Stomach (tissue), 19 donors: ENCODE measurements at places on chromosomes 12 and 14. TPM values are rescaled to one million over a fixed set of nuclear protein-coding genes. Genes with fewer than 3 reads are reported as not detected.

GRCh38 chr12:88450136-88450535 lies 130.1 kb downstream of the KITLG start:
- DNase-seq: no peak

- DNase-seq: no peak
These were observed 34.3 kb upstream of the NCOR2 start for GRCh38 chr12:124601706-124602105.

Gene MUCL1
- total RNA-seq: not detected

DNA sequence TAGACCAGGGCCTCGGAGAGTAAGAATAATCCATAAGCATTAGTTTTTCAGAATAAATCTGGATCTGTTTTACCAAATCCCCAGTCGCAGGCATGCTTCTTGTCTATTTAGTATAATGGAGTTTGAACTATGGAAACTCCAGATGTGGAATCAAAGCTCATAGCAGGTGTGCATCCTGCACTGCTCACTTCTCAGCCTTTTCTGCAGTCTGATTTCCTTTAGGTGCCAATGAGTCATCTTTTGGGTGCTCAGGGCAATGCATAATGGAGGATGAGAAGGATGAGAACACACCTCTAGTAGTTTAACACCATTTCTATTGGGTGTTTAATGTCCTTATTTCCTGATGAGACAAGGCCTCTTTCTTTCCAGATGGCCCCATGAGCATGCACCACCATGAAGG lies 961.2 kb downstream of the TMEM121 start:
- no peak for DNase-seq

DNA sequence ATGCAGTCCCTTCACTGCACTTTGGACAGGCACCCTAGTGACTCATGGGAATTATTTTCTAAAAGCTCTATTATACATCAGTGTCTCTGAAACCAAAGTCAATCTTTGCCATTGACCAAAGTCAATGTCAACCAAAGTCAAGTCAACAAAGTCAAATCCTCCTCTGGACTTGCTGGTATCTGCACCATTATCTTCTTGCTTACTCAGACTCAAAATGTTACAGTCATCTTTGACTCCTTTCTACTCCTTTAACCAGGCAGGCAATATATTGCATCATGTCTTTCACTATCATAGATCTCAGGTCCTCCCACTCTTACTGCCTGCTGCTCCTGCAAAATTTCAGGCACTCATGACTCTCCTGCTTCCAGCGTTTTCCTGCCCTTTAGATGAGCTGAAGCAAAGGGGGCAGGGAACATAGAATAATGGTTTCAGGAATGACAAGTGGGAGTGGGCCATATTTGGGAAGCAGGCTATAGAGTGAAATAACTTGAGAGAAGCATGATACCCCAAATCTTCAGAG lies 39.2 kb downstream of the IGF1 start:
- no peak for DNase-seq

DNA sequence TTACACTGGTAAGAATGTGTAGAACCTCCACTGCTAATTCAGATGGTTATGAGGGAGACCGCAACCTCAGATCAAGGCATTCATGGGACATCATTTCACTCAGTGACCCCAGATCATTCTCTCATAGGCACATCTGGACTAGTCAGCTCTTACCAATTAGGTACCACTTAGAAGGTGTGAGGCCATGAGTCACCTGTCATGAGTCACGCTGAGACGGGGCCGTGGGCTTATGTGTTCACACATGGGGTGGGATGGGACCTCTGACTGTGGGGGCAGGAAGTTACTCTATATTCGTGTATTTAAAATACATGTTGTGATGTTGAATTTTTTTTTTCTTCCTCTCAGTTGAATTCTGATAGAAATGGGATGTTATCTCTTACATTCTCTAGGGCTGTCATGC lies 55.9 kb downstream of the CCDC92 start:
- no peak for DNase-seq

DNA sequence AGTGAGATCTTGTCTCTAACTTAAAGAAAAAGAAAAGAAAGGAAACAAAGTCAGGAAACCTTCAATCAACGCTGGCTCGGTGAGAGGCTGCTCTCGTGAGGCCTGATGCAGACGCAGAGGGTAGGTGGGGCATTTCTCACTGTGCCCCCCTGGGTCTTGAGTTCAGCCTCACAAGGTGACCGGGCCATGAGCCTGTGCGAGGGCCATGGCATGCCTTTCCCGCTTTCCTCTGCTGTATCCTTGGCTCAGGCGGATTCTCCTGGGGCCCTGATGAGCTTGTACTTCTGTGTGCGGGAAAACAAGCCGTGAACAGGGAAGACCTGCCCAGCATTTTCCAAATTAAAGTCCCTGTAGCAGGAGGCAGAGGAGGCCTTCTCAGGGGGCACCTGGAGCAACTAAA lies 20.2 kb downstream of the ADGRD1 start:
- no peak for DNase-seq

GRCh38 chr12:27511031-27511722 lies 12.8 kb upstream of the PPFIBP1 start:
- DNase-seq: no peak
